Stimulated activated CD8-positive, alpha-beta memory T cell treated with anti-CD3 and anti-CD28 coated beads, Interleukin-7, amount 100 ng/mL, for 1 hour (primary cell): ENCODE measurements at places on chromosomes 4 and X.

GRCh38 chr4:128635141-128635954, 174.2 kb upstream of the JADE1 start:
- DNase-seq: no peak

DNA sequence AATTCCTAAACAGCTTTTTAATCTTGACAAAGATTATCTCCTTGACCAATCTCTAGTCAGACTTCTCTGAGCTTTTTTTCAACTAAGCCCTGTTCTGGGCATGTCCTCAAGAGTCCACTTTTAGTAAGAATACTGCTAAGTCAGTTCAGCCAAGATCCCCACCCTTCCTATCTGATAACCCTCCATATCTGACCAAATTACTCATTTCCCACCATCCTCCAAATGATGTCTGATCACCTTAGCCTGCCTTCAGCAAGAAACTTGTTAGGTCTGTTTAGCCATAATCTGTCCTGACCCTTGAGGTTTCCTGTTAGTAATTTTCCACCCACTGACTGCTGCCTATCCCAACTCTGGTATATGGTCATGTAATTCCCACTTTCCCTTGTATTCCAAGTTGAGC, 65.2 kb downstream of the FAM13A start:
- DNase-seq: no peak

GRCh38 chr4:138890891-138891570, 124.5 kb upstream of the NOCT start:
- DNase-seq: no peak

GRCh38 chr4:113692809-113693411, 68.6 kb downstream of the CAMK2D start:
- no peak for DNase-seq

GRCh38 chrX:23292988-23293651, 41.5 kb upstream of the PTCHD1 start:
- DNase-seq: no peak

DNA sequence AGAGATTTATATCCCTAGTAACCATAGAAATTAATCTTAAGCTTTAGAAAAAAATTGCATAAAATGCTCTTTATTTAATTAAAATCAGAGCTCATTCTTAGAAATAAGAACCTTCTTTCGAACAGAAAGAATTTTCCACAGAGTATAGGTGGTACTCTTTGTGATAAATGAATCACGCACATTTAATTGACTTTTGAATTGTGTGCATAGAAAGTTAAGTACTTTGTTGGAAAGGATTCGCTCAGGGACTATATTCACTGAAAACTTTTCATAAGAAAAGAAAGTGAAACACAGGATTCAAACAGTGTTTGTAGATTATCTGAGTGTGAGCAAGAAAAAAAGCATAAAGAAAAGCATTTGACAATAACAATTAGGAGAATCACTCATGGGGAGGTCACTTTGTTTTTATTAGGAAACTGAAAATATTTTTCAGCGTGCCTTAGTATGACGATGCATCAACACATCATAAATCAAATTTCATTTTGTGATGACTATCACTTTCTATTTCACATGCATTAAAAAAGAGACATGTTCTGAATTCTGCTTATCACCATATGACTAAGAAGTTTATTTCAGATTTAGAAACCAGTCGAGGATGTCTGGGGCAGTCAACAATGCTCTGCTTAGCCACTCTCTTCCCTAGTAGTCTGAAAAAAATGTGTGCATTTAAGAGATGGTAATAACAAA, 49.5 kb downstream of the STX18 start:
- DNase-seq: no peak

DNA sequence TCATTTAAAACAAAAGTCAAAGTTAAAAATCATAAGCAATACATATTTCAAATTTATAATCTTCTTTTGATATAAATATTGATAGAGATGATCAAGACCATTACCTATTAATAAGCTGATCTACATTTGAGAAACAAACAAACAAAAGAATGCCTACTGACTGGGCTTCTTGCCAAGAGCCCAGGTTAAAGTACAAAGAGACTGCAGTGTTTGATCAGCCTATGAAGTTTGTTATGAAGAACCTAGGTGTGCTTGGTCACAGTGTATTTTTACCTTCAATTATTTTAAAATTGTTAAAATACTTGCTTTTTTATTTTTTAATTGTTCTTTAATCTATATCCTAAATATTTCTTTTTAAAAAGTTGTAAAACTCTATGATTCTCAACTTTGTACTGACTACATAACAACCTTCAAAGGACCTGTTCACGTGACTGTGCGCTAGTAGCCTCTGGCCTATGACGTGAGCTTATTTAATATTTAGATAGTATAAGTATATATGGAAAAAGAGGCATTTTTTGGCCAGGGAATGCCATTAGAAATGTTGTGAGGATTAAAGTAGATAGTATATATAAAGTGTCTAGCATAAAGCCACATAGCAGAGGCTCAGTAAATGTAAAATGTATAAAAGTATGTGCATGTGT, 11.4 kb upstream of the SLC39A8 start:
- no peak for DNase-seq

GRCh38 chrX:153774576-153775292, 6.1 kb upstream of the SRPK3 start:
- no peak for DNase-seq

DNA sequence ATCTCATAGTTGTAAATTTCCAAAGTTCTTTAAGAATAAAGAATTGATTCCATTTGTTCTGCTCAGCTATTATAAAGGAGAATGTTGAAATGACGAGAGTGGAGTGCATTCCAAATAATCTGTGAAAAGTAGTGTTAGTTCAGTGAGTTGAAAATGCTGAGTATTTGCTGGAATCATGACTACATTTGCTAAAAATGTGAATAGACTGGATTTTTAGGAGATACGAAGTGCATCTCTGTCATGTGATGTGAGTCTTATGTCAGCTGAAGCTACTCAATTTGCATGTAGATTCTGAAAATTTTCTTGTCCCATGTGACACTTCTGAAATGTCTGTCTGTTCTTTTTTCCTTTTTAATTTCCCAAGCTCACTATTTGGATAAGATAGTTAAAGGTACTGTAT, 206.0 kb downstream of the DCTD start:
- no peak for DNase-seq

DNA sequence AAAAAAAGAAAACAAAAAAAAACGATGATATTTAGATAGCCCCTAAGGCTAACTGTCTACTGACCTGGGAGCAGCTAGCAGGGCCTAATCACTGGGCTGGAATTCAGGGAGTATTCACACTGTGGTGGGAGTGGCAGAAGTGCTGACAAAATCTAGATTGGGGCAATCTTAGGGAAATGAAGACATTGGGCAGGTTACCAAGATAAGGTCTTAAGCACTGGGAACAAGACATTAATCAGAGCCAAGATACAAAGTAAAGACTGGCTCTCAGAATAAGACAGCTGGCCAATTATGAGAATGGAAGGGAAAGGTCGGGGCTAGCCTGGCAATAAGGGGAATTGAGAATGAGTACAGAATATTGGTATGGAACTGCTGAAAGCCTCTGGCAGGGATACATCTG, 100.2 kb upstream of the GRIA3 start:
- no peak for DNase-seq

GRCh38 chr4:142700531-142700930, 145.6 kb downstream of the INPP4B start:
- no peak for DNase-seq

GRCh38 chrX:48827654-48827968, 1.3 kb downstream of the ERAS start:
- DNase-seq: no peak

- no peak for DNase-seq
These were observed 27.5 kb downstream of the ZFYVE28 start for GRCh38 chr4:2390784-2391421.

DNA sequence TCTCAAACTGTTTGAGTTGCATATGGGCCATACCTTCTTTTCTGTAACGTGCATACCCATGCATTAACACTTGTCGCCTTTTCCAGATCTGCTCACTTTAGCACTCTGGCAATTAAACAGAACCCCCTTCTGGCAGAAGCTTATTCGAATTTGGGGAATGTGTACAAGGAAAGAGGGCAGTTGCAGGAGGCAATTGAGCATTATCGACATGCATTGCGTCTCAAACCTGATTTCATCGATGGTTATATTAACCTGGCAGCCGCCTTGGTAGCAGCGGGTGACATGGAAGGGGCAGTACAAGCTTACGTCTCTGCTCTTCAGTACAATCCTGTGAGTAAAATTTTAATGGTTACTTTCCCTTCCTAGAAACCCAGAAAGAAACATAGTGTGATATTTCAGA, 4.8 kb downstream of the OGT start:
- no peak for DNase-seq

- no peak for DNase-seq
These were observed 12.6 kb downstream of the SRD5A3 start for GRCh38 chr4:55358668-55359067.

DNA sequence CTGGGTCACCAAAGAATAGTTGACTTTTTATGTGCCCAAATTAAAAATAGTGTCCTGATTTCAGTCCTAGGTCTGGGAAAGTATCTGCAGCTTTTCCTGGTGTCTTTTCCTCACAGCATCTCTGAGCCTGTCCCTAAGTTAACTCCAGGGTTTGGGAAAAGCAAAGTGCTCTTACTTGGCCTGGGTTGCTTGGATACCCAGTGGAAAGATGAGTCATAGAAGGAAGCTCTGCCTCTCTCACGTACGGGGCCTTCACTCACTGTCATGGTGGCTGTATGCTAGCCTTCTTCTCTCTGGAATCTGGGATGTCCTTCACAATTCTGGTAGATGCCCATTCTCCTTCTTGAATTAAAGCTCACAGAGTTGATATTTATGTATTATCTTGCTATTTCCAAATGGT, 607.3 kb downstream of the ANKRD50 start:
- no peak for DNase-seq

GRCh38 chr4:41092128-41092527, 122.2 kb downstream of the APBB2 start:
- no peak for DNase-seq

- DNase-seq: no peak
These were observed 187.3 kb downstream of the SLC39A8 start for GRCh38 chr4:102157984-102158383.

- no peak for DNase-seq
These were observed 39.6 kb downstream of the DGKK start for GRCh38 chrX:50430917-50431575.

DNA sequence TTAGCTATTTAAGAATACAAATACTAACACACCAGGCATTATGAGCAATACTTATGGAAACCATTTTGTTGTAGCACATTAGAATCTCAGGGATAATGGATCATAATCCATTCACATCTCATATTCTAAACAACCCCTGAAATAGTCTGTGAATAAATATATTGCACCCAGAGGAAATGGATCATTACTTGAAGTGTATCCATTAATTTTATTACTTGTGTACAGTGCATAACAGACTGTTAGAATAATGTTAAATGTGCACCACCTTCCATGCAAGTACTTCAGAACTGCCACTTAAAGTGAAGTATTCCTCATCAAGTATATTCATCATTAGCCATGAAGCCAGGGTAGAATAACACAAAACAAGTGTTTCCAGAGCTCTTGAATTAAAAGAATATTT, 715.5 kb downstream of the DMD start:
- no peak for DNase-seq

GRCh38 chr4:36332023-36332781, 50.8 kb downstream of the DTHD1 start:
- DNase-seq: no peak

- DNase-seq: no peak
These were observed 182.2 kb downstream of the PPARGC1A start for GRCh38 chr4:23707652-23708026.

GRCh38 chr4:169115897-169116254, 105.8 kb upstream of the CBR4 start:
- DNase-seq: no peak

GRCh38 chr4:161254375-161254774, 909.4 kb downstream of the FSTL5 start:
- DNase-seq: no peak

- no peak for DNase-seq
These were observed 56.5 kb downstream of the BMPR1B start for GRCh38 chr4:94814237-94814636.

GRCh38 chr4:183848805-183849204, 56.3 kb upstream of the STOX2 start:
- no peak for DNase-seq

DNA sequence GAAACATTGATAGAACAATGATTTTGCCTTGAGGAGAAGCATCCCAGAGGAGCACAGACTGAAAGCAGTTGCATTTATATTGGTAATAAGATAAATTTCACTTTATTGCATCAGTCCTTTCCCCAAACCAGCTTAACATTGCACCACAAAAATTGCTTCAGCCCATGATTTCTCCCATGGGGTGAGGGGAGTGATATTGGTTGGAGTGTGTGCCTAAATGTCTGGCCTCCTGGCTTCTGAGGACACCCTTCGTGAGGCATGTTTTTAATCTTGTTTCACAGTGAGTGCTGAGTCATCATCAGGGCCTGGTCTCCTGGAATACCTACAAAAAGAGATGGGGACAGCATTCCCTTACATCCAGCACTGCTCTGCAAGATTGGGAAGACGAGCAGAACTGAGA, 487.9 kb downstream of the C4orf33 start:
- no peak for DNase-seq

- no peak for DNase-seq
These were observed 242.2 kb upstream of the GK2 start for GRCh38 chr4:79650217-79650616.

DNA sequence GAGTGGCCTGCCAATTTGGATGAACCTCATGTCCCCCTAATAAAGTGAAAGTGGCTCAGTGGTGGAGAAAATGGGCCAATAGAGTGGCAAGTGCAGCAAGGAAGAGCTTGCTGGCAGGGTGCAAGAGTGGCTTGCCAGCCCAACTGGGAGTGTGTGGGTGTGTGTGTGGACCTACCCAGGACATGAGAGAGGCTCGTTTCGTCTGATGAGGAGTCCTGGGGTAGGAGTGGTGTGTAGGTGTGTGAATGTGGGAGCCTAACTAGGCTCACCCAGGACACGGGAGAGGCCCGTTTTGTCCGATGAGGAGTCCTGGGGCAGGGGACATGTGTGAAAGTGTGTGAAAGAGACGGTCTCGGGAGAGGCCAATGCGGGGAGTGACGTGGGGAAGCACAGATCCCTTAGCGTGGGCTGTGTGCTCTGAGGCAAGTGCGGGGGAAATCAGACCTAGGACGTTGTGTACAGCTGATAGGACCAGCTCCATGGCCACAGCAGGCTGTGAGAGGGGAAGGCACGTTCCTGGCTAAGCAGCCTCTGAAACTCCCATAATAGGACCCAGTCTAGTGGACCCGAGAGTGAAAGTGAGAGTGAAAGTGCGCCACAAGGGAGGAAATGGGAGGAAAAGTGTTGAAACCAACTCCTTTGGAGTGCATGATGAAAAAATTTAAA, 5.3 kb downstream of the GAGE10 start:
- DNase-seq: no peak

DNA sequence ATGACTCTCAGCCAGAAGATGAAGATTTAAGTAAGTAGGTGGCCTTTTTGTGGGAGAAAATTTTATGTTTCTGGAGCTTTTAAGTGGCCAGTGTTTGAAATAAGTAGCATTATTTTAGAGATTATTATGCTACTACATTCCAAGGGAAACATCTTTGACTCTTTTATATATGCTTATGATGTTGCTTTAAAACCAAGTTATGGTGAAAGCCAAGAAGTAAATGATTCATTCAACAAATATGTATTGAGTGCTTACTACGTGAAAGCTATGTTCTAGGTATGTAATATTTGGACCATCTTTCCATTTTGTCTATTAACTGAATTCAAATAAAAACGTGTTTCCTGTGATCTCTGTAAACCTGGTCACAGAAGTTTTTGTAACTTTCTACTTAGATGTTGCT, 58.3 kb downstream of the ZFX start:
- no peak for DNase-seq

- DNase-seq: no peak
These were observed 5.3 kb downstream of the MBNL3 start for GRCh38 chrX:132483488-132483887.

- DNase-seq: no peak
These were observed 40.3 kb upstream of the CENPU start for GRCh38 chr4:184774152-184774551.
